ENCODE measurements at places on chromosomes 6 and 20.
A peak's percentile ranks its signal among the peaks of the same experiment; 100 is the strongest.

- DNase-seq = no peak
Measured at GRCh38 chr6:3328145-3328544, 69.4 kb downstream of the PSMG4 start.

- peak; percentile 60 for DNase-seq
Measured at GRCh38 chr6:165245701-165246100, 63.7 kb downstream of the C6orf118 start.

DNA sequence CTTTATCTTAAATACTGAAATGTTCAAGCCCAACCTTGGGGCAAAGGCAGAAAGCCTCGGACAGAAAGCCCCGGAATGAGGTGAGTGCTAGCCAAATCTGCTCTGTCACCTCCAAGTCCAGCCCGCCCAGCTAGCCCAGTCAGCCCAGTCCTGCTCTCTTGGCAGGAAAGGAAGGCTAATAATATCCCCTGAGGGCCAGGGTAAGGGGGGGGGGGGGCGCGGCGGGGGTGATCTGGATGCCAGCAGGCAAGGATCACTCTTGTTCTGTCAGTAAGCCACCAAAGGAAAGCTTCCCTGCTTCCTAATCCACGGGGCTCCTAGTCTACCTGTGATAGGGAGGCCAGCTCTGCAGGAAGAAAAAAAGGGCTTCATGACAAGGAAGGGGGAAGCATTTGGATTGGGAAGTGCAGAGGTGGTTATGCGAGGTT lies 1.1 kb downstream of the NDRG3 start:
- peak; percentile 36 for DNase-seq

DNA sequence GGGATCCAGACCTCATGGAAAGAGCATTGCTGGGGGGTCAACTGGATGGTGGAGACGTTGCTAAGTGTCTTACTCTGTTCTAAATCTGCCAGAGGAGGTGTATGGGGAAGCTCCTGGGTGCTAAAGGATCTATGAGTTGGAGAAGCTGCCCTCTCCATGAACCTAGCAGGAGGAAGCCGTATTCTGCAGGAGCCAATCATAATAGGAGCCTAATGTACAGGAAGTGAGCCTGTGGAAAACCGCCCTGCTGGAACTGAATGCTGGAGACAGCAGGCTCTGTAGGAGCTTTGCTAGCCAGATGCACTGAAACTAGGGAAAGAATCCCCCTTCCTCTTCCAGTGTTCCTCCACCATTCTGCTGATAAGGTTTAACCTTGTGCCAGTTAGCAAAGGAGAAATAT lies 10.9 kb downstream of the CASP8AP2 start:
- DNase-seq = peak; percentile 62

- no peak for DNase-seq
Measured at GRCh38 chr6:166663568-166663967, 36.5 kb upstream of the RPS6KA2 start.

- no peak for DNase-seq
Measured at GRCh38 chr6:155861821-155862220, 406.2 kb upstream of the NOX3 start.

DNA sequence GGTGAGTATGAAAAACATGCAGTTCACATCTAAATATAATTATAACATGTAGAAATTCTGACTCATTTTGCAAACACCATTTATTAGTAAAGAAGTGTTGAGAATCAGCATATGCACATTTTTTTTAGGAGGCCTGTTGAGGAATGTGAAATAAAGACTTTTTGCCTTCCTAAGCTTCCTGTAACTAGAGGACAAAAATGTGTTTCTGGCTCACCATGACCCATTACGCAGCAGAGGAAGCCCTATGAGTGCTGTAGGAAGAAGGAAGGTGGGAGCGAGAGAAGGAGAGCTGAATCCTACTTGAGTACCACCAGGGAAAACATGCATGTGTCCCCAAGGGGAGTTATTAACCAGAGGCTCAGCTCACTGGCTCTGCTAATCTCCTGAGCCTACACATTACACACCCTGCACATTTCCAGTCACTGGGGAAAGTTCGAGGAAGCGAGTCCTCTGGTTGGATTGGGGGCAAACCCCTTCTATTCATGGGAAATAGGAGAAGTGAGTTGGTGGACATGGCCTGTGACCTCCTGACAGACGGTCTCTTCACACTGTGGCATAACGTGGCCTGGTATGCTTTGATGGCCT lies 540.5 kb upstream of the JAG1 start:
- DNase-seq = peak; percentile 72

DNA sequence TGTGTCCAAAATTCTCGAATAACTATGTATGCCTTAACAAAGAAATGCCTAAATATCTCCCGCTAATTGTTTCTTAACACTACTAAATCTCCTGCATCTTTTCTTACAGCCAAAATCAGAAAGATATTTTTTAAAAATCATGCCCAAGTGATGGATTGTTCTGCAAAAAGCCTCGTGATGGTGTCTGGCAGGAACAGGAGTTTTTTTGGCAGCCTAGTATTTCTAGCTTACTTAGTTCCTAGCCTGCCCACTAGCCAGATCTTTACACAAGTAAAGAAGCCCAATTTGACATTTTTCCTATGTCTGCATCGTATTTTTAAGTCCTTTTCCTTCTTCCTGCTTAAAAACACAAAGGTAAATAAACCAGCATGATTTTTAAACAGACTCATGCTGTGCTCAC lies 31.5 kb downstream of the SLC2A12 start:
- no peak for DNase-seq
